ENCODE measurements at places on chromosomes 13 and 19.

- no peak for DNase-seq
These were observed 30.1 kb downstream of the TPP2 start for GRCh38 chr13:102626928-102627327.

DNA sequence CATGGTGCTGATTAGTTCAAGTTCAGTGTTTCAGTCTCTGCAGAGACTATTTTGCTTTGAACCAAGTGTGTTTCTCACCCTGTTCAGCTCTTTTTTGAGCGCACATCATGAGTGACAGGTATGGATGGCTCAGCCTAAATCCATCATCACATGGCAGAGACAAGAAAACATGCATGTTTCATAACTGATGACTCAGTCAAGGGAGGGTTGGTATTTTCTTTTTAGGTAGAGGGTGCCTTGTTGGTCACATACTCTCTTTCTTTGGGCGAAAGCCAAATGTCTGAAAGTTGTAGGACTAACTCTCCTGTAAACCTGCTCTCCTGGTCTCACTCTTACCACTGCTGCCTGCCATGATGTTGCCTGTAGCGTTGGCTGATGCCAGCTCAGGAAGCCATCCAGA lies 48.1 kb upstream of the RAP2A start:
- no peak for DNase-seq

GRCh38 chr19:41530184-41530534 lies 45.8 kb upstream of the CEACAM21 start:
- no peak for DNase-seq

DNA sequence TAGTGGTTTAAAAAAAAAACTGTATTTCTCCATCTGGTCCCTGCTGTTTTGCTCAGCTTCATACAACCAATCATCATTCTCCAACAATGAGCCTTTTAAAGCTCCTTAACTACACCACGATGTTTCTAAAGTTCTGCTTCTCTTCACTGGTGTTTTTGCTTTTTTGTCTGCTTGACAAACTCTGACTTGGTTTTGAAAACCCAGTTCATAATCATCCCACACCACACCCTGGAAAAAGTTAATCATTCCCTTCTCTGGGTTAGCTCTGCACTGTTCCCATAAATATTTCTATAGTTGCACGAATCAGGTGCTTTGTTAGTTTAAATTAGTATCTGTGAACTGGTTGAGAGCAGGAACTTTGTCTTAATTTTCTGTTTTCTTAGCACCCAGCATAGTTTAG lies 217.1 kb downstream of the ENOX1 start:
- no peak for DNase-seq

Measured in natural killer cell treated with Interleukin-12 subunit alpha and Interleukin-12 subunit beta and Interleukin-15 and Interleukin-18, amount 100 ng/mL, for 72 hours (primary cell).